ENCODE measurements at places on chromosomes 2 and 18.

DNA sequence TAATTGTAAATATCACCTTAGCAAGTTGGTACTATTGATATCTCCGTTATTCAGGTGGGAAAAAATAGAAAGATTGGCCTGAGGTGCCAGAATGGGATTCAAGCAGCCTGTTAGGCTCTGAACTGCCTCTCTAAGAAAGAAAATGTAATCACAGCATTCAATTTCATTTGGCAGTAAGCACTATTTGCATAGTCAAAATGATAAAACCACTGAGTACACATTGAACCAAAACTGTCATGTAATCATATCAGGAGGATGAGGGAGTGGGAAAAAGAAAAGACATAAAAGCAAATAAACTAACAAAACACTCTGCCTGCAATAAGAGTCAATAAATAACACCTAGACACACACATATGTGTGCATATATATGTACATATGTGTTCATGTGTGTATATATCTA is 103.9 kb upstream of the TACR1 start:
- no peak for DNase-seq

GRCh38 chr2:30770816-30771576 is 36.2 kb downstream of the CAPN13 start:
- no peak for DNase-seq

DNA sequence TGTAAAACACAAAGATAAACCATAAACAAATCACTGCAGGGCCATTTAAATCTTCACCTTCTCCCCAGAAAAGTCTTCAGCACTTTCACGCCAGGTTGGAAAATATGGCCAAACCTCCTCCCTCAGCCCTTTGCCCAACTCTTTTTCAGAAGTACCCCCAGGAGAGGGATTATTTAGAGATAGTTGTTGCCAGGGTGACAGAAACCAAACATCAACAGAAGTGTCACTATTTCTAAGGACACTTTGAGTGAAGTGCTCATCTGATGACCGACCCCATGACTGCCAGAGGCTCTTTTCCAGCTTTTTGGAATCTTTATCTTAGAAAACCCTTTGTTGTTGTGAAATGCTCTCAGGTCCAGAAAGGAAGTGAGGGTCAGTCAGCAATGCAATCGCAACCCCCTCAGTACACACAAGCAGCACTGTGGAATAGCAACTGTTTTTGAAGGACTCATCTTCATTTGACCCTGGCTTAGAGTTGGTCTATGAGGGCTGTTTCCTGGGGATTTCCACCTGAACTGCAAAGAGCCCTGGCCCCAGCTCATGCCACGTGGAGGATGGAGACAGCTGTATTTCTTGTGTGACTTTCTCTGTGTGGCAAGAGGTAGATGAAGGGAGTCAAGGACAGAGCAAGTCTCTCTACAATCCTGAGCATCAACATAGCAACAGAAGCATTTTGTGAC is 114.0 kb upstream of the STON1 start:
- DNase-seq, result peak; percentile 11

DNA sequence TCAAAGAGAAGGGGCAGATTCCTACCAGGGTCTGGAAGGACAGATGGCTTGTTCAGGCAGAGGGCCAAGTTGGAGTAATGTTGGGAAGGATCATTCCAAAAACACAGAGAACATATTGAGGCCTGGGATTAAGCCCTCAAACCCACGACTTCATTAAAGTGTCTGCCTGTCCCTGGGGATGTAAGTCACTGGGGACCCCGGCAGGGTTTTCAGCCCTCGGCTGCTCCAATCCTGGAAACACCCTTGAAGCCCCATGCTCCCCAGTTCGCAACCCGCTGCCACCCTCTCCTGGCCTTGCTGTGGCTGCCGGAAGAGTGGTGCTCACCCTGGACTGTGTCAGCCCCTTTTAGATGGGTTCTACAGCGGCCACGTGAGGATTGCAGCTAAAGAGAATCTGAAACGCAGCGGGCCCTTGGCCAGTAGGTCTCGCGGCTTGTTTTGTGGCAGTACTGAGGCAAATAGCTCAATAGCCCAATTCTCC is 79.9 kb downstream of the EPAS1 start:
- no peak for DNase-seq

GRCh38 chr18:58393295-58393694 is 235.6 kb downstream of the ALPK2 start:
- no peak for DNase-seq

Data from stimulated activated CD4-positive, alpha-beta T cell treated with anti-CD3 and anti-CD28 coated beads, Interleukin-4, amount 100 ng/mL, for 1 hour (primary cell).